Activated CD8-positive, alpha-beta T cell treated with anti-CD3 and anti-CD28 coated beads for 36 hours (primary cell): ENCODE measurements at places on chromosomes 1 and 21. TPM values are rescaled to one million over a fixed set of nuclear protein-coding genes. Genes with fewer than 3 reads are reported as not detected.

The ARHGEF11 gene
- 1.4 TPM for total RNA-seq

The B3GALT2 gene
- not detected for total RNA-seq

The FCN3 gene
- not detected for total RNA-seq

The MYOG gene
- total RNA-seq = not detected

GRCh38 chr1:205353612-205354011, 3.1 kb downstream of the KLHDC8A start:
- no peaks in the 10 kb centered on the region for H3K4me1 ChIP-seq
- peaks cover 2% of the 10 kb centered on the region for H3K27me3 ChIP-seq
- no peak for DNase-seq
- no peak overlapping the region for H3K4me3 ChIP-seq
- H3K36me3 ChIP-seq = no peaks in the 10 kb centered on the region

GRCh38 chr1:52633291-52633754, 355 bp downstream of the SHISAL2A start:
- H3K27ac ChIP-seq = peak overlapping the region; percentile 95
- peak overlapping the region; percentile 84 for H3K4me3 ChIP-seq
- H3K27me3 ChIP-seq = no peaks in the 10 kb centered on the region

DNA sequence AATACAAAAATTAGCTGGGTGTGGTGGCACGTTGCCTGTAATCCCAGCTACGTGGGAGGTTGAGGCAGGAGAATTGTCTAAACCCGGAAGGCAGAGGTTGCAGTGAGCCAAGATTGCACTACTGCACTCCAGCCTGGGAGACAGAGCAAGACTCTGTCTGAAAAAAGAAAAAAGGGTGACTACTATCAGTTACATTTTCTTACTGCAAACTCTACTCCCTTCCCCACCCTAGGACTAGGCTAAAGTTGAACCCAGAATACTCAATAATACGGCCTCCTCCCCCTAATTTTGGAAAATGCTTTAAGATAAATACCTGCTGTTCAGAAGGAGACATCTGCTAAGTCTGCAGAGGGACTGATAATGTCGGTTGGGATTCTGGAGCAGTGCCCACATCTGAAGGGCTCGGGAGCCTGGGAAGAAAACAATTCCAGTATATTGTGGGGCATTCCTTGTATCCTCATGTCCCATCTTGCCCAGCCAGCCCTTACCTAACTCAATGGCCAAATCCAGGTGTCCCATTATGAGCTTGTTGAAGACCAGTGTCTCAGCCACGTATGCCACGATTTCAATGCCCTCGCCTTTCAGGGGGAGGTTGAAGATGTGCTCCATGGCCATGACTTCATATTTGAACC, 89.7 kb downstream of the ADCY10 start:
- H3K4me3 ChIP-seq = no peak overlapping the region
- H3K27me3 ChIP-seq = peaks cover 11% of the 10 kb centered on the region
- peaks cover 8% of the 10 kb centered on the region for H3K4me1 ChIP-seq
- no peak for DNase-seq

GRCh38 chr1:6450943-6451373, 15.0 kb downstream of the TNFRSF25 start:
- peaks cover 28% of the 10 kb centered on the region for H3K4me1 ChIP-seq
- H3K36me3 ChIP-seq = no peaks in the 10 kb centered on the region
- H3K27ac ChIP-seq = no peak overlapping the region
- H3K27me3 ChIP-seq = peaks cover 62% of the 10 kb centered on the region

DNA sequence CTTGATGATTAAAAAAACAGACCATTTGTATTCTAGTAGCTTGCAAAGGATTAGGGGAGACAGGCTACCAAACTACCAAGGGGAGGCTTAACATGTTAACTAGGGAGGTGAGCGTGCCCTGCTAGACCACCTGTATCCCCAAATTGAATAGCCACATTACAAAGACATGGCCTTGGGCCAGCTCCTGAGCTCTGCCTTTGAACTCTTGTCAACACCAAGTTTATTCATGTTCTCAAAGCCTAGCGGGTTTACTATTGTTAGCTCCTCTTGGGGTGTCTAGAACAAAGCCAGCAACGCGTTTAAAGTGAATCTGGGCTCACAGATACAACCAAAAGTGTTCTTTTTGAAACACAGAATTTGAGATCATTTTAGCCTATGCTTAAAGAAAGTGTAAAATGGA, 36.3 kb downstream of the SMYD2 start:
- H3K36me3 ChIP-seq = peaks cover 21% of the 10 kb centered on the region
- peaks cover 2% of the 10 kb centered on the region for H3K4me1 ChIP-seq
- H3K4me3 ChIP-seq = no peak overlapping the region
- H3K27ac ChIP-seq = no peak overlapping the region
- H3K27me3 ChIP-seq = no peaks in the 10 kb centered on the region

GRCh38 chr1:5908461-5909375, 83.5 kb downstream of the NPHP4 start:
- no peak for DNase-seq
- no peaks in the 10 kb centered on the region for H3K4me1 ChIP-seq

DNA sequence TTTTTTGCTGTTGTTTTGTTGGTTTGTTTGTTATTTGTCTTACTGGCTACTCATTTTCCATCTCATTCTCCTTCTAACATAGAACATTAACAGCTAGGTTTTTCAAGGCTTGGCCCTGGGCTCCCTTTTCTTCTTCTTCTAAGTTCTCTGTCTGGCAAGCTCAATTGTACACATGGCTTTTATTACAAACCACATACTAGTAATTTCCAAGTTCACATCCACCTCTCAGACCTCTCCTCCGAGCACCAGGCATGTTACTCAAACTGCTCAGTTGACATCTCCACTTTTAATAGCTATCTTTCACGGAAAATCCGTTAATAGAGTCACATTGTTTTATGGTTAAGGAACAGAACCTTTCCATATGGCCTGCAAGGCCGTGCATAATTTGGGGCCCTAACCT, 736.9 kb upstream of the ADAMTS5 start:
- no peak overlapping the region for H3K4me3 ChIP-seq
- no peaks in the 10 kb centered on the region for H3K27me3 ChIP-seq
- DNase-seq = no peak
- no peaks in the 10 kb centered on the region for H3K36me3 ChIP-seq
- no peak overlapping the region for H3K27ac ChIP-seq

DNA sequence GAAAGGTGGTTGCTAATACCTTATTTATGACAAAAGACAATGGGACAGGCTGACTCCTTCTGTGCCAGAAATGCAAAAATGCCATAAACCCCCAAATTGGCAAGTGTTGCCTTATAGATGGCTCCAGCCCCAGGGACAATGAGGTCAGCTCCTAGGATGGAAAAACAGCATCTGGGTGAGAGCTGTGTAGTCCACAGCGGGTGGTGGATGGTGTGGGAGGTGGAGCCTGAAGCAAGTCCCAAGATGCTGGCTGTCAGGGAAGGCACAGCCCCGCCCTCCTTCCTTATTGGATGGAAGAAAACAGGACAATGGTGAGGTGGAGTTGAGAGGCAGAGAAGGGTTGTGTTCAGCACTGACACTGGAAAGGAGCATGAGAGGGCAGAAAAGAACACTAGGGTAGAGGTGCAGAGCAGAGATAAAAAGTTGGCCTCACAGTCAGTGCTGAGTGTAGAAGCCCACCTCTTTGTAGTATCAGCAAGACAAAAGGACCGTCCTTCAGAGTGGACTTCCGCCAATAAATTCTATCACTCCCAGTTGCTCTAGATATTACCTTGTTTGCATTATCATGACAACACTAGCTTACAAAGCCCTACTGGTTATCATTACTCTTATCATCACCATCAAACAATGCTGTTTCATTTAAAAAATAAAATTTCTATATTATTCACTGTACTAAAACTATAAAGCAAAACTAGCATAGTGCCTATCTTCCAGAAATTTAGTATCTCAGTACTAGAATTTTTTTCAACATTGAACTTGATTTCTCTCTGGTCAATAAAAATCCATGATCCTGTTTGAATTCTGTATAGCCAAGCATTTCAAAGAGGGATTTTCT, 3.7 kb upstream of the SDE2 start:
- peak; percentile 63 for DNase-seq
- peaks cover 41% of the 10 kb centered on the region for H3K4me1 ChIP-seq
- H3K27ac ChIP-seq = peak overlapping the region; percentile 94
- peaks cover 4% of the 10 kb centered on the region for H3K36me3 ChIP-seq
- H3K27me3 ChIP-seq = no peaks in the 10 kb centered on the region
- H3K4me3 ChIP-seq = peak overlapping the region; percentile 53

GRCh38 chr21:38913120-38913892, 107.6 kb downstream of the ETS2 start:
- H3K4me3 ChIP-seq = no peak overlapping the region
- peaks cover 7% of the 10 kb centered on the region for H3K27me3 ChIP-seq
- DNase-seq = peak; percentile 12
- no peaks in the 10 kb centered on the region for H3K36me3 ChIP-seq

- H3K27ac ChIP-seq = no peak overlapping the region
- DNase-seq = no peak
- H3K4me1 ChIP-seq = no peaks in the 10 kb centered on the region
Observed at GRCh38 chr1:157081707-157082106, 17.9 kb downstream of the ETV3L start.

GRCh38 chr1:232909752-232910151, 40.7 kb upstream of the NTPCR start:
- no peaks in the 10 kb centered on the region for H3K36me3 ChIP-seq
- DNase-seq = no peak
- H3K4me3 ChIP-seq = no peak overlapping the region
- H3K27me3 ChIP-seq = peaks cover 5% of the 10 kb centered on the region

- H3K27ac ChIP-seq = no peak overlapping the region
- peaks cover 51% of the 10 kb centered on the region for H3K4me1 ChIP-seq
- H3K36me3 ChIP-seq = no peaks in the 10 kb centered on the region
- DNase-seq = no peak
Observed at GRCh38 chr1:76292418-76293184, 218.1 kb downstream of the ST6GALNAC3 start.

GRCh38 chr21:34156957-34157356, 83.6 kb downstream of the MRPS6 start:
- peak overlapping the region; percentile 64 for H3K27ac ChIP-seq
- no peak overlapping the region for H3K4me3 ChIP-seq
- no peaks in the 10 kb centered on the region for H3K27me3 ChIP-seq
- peaks cover 28% of the 10 kb centered on the region for H3K4me1 ChIP-seq
- H3K36me3 ChIP-seq = peaks cover 24% of the 10 kb centered on the region
- DNase-seq = no peak

DNA sequence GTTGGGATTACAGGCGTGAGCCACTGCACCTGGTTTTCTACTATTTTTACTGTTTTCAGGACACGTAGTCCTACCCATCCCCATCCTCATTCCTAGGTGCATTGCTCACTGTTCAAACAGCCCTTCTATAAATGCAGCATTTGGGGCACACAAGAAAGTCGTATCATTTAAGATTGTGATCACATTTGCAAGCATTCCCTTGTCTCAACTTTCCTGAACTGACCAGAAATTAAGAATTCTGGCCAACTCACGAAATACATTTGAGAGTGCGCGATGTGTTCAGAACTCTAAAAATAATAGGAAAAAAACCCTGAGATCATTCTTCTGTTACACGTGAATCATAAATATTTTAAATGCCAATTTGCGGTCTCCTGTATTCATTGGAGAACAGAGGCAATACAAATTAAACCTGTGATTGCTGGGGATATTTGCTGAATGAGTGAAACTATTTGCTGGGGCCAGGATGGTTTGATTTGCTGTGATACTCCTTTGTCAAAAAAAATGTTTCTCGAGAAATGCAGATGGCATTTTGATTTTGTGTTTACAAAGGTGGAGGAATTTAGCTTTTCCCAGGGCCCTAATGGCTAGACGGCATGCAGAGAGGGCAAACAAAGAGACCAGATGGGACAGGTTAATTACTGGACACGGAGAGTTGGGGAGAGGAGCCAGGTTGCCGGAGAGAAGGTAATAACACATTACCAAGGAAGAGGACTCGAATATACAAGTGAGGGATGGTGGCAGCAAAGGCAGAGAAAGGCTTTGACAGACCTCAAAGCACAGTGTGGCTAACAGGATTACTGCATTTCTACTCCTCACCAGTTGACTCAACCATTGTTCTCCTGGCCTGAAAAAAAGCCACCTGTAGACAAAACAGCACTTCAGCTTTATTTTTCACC, 38.4 kb downstream of the STPG1 start:
- H3K36me3 ChIP-seq = no peaks in the 10 kb centered on the region
- no peaks in the 10 kb centered on the region for H3K4me1 ChIP-seq
- no peak for DNase-seq

DNA sequence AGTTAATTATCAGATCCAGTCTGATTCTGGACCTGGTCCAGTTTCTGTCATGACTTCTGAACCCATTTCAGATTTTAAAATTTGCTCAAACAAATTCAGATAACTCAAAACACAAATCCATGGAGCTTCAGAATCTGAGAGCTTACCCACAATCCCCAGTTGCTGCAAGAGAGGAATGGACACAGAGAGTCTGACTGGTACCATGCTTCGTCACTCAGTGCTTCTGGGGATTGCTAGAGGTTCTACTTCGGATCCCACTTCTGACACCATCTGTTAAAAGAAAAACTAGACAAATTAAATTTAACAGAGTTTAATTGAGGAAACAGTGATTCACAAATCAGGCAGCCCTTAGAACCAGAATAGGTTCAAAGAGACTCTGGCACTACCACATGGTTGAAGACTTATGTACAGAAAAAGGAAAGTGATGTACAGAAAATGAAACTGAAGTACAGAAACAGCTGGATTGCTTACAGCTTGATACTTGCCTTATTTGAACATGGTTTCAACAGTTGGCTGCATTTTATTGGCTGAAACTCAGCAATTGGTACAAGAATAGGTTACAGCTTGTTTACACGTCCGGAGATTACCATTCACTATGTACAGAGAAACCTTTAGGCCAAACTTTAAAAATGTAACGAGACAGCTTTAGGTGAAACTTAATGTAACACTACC, 60.7 kb upstream of the TEKT2 start:
- no peak overlapping the region for H3K4me3 ChIP-seq
- peaks cover 23% of the 10 kb centered on the region for H3K36me3 ChIP-seq
- peak overlapping the region; percentile 66 for H3K27ac ChIP-seq
- no peaks in the 10 kb centered on the region for H3K27me3 ChIP-seq

GRCh38 chr1:77829851-77830250, 50.4 kb downstream of the MIGA1 start:
- no peak overlapping the region for H3K4me3 ChIP-seq
- H3K27ac ChIP-seq = no peak overlapping the region
- peaks cover 6% of the 10 kb centered on the region for H3K4me1 ChIP-seq
- peaks cover 2% of the 10 kb centered on the region for H3K36me3 ChIP-seq
